ENCODE measurements at places on chromosomes 2 and 18.

DNA sequence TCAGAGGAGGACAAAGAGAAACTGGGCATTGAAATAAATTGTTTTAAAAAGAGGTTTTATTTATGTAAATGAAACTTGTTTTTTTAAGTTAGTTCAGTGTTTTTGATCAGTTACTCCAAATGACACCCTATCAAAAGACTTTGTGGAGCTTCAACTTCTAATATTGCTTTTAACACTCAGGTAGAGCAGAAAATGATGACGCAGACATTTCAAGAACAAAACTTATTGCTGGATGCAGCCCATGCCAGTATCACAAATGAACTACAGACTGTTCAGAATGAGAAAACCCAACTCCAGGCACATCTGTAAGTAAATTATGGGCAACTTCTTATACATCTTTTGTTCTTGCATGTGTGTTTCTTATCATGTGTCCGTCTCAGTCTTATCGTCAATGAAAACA lies 36.4 kb downstream of the CCDC150 start:
- DNase-seq, result no peak

DNA sequence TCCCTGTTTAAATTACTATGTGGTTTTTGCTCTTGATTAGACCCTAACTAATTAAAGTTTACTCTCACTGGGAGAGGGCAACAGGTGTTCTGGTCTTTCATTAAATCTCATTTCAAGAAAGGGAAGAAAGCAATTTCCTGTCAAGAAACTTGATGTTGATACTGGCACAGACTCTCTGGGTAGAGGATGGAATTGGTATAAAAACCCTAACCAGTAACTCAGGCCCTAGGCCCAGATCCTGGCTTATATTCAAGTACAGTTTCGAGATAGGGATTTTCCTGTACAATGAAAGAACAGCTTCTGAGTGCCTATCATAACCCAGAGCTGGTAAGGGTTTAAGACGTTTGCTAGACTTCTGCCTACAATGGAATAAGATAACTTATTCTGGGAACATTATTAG lies 61.6 kb upstream of the ACYP2 start:
- no peak for DNase-seq

DNA sequence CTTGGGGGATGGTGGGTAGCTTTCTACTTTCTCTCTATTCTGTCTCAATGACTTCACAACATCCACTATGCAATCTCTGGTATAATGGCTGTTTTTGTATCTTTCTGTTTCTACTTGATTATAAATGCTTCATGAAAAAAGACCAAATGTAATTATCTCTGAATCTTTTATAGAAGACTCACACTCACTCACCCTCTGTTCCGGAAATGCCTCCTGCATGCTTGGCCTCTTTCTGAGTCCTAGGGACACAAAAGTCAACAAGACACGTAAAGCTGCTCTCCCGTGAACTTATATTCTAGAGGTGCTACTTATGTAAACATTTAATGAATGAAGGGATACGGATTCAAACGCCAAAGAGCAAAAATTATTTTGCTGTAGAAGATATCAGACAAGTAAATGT lies 502.2 kb upstream of the SOX11 start:
- no peak for DNase-seq

DNA sequence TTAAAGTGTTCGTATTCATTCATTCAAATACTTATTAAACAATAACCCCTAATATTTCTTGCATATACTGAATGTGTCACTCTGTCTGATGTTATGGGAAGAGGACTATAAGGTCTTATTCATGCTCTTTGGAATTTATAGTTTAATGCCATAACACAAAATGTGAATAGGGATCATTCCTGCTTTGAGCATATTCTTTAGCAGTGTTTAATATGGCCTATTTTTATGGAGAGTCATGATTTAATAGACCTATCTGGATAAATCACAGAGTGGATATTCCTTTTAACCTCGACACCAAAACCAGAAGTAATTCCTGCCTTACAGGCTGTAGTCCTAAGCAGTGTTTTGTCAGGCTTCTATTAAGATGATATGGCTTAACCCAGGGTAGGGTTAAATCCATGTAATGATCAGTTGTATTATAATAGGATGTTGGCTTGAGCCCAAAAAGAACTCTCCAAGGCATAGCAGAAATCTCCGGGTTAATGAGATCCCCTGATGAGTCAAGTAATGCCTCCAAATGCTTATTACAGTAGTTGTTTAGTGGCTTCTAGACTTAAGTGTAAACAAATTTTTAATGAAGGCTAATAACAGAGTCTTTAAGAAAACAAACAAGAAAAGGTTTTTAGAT lies 54.3 kb downstream of the GULP1 start:
- DNase-seq, result no peak

DNA sequence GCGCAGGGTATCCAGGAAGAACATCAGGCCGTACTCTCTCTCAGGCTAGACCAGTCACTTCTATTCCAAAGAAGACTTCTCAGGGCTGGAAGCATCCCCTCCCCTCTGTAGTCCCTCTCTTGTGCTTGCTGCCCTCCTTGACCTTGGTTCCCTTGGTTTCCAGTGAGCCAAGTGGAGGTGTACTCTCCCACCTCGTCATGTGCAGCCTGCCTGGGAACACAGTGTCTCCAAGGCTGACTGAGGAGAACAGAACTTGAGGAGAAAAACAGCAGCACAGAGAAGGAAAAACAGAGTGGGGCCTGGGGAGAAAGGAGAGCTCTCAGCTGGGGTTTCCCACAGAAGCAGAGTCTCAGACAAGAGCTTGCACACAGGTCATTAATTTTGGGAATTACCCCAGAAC lies 52.7 kb downstream of the HAUS1 start:
- DNase-seq, result no peak

DNA sequence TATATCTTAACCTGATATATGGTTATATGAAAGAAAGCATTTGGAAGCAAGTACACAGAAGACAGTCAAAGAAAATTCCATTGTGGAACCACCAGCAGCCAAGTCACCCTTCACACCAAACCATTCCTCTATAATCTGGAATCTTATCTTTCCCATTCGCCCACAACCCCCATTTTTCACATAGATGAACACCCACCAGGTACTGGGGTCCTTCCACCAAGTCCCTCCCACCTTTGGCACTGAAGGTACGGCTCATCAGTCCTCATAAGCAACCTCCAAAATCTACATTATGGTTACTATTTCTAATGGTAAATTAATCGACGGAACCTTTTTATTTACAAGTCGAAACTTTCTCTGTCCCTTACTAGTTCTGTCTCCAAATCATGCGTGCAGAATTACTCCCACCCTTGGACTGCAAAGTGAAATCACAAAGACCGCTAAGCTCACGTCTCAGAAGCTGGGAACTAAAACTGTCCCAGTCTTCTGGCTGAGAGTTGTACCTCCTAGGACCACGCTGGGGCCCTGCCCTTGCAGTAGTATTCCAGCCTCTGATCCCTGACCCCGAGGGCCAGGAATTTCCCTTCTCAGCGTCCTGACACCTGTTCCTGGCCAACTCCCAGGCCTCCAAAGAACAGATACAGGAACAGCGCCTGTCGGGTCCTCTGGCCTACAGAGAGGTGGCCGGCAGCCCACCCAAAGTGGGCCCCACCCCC lies 702 bp downstream of the OLA1 start:
- DNase-seq, result peak; percentile 11

DNA sequence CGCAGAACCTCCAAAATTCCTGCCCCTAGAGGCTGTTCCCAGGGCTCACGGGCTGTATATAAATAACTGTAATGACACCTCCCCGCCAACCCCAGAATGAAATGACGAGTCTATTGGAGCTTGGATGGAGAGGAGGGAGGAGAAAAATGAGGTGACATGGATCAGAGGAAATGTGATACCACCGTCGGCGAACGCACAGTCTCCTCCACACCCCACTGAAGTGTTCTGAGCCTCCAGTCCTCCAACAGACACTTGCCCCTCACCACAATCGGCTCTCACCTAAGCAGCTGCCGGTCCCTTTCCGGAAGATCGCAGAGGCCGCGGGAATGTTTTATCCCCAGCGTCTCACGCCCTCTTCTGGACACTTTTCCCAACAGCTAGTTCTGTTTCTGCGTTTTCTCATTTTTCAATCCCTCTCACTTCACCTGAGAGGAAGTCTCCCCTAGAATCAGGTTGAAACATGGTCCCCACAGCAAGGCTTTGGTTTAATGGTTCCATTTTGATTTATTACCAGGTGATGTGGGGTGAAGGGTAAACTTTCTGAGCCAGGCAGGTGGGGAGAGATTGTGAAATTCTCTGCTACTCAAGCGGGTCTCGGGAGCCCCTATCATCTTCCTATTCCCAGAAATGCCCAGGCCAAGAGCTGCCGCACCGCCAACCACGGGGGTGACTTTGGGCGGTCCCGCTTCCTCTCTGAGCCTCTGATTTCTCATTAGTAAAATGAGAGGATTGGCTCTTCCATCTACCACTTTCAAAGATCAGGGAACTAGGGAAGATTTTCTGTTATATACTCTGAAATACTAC lies 9.1 kb upstream of the MYO5B start:
- DNase-seq, result peak; percentile 20

DNA sequence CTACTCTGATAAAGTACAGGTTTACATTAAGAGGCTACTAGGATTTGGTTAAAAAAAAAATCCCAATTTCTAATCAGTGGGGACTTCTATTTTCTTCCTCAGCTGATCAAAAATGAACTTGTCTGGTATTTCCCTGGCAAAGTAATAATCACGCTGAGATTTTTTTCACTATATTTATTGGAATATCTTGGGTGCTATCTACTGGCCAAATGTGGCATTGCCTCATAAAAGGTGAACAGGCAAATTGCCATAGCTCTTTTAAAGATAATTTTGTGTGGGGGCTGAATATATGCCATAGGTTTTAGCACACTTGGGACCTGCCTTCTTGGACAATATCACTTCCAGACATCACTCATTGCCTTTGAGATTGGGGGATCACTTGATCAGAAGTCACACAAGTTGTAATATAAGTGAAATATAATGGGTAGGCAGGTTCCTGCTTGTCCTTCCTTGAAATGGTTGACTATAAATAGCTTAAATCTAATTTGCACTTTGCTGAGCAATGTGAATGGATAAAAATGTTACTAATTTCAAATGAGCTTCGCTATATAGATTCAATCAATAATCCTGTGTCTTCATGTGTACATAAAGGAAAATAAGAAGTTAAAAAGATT lies 7.0 kb upstream of the NXPH2 start:
- peak; percentile 37 for DNase-seq

DNA sequence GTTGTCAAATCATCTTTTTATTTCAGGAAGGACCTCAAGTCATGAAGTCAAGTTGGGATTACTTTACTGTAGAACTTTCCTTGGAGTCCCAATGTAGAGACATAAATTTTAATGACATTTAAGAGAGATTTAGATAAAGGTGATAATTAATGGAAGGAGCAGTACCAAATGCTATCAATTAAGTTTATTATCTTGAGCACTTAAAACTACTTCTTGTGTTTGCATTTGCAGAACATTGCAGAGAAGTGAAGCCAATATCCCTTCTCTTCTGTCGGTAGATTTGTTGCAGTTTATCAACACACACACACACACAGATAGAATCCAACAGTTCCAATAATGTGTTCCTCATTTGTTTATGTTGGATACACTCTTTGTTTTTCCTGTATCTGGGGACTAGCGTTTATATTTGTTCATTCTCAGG lies 570.7 kb downstream of the EPHA4 start:
- no peak for DNase-seq

- no peak for DNase-seq
Observed at GRCh38 chr18:27181726-27182125, 3.4 kb downstream of the CHST9 start.

DNA sequence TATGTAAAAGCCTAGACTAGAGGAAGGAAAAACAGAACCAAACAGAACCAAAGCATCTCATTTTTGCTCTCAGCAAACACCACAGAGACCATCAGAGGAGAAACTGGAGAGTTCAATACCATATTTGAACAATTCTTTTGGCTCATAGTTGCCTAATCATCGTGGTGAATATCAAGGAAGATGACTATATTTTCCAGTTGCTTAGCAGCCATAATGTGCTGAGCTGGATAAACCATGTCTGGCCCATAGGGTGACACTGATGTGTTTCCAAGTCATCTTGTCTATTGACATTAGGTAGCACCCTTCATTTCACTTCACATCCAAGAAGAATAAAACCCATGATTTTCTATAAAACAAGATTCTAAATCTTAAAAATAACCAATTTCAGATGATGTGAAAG lies 5.9 kb upstream of the XRCC5 start:
- no peak for DNase-seq

DNA sequence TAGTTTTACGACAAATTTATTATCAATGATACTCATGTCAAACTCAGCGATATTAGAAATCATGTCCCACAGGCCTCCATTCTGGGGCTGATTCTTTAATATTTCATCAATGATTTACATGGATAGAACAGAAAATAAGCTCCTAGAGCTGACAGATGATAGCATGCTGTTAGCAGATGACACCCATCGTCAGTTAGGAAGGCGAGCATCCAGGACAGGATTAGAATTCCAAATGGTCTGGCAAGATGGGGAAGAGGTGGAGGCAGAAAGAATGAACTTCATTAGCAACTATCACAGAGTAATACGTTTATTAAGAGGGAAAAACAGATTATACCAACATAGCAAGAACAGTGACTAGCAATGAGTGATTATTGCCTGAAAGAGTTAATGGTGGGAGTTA lies 46.2 kb upstream of the ACVR1 start:
- no peak for DNase-seq

DNA sequence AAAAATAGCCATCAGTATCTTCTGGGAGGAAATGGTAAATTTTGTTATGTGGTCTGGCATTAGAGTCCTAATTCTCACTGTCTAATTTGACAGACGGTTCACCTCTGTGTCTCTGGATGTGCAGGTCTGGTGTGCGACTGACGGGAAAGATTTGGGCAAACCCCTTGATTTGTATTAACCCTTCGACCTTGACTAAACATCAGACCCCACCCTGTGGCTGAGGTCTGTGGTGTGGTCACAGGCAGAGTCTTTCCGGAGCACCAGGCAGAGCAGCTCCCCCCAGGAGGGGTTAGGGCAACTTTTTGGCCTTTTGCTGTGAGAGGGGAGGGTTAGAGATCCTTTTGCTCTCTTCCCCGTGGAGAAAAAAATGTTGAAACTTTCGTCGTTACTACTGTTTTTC lies 6.4 kb downstream of the TWIST2 start:
- DNase-seq, result no peak

DNA sequence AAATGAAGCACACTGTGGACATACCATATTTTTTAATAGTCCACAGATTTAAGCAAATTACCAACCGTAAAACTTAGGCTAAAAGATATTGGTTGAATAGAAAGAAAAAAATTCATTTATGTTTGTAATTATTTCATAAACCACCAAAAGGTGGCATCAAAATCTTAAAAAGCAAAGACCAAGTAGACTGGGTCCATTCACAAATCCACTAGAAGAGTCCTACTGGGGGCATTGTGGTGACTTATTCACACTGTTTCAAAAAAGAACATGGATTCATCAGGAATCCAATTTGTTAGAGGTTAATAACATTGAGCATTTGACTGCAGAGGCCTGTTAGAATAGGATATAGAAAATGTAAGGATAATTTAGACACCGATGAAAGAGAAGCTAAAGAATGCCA lies 194.9 kb upstream of the KYNU start:
- peak; percentile 56 for DNase-seq

DNA sequence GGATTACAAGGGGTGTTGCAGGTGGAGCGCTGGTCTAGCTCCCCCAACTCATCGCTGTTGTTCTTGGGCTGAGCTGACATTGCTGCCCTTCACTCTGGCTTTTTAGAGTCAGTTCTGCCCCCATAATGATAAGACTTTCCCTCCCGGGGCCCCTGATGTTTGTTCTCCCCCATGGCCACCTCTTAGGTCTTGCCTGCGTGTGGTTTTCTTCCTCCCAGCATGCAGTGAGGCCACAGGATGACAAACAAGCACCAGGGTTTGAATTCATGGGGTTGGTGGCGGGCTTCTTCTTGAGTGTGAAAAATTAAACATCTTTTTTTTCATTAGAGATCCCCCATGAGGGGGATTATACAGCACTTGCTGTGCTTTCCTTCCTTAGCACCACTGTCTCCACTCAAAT lies 74.1 kb downstream of the CTAGE1 start:
- no peak for DNase-seq

Data from suppressor macrophage treated with lipopolysaccharide for 4 hours (primary cell).